ENCODE measurements at places on chromosomes 12 and 14. TPM values are rescaled to one million over a fixed set of nuclear protein-coding genes. Genes with fewer than 3 reads are reported as not detected.

Gene OAS1
- 21.2 TPM for total RNA-seq

DNA sequence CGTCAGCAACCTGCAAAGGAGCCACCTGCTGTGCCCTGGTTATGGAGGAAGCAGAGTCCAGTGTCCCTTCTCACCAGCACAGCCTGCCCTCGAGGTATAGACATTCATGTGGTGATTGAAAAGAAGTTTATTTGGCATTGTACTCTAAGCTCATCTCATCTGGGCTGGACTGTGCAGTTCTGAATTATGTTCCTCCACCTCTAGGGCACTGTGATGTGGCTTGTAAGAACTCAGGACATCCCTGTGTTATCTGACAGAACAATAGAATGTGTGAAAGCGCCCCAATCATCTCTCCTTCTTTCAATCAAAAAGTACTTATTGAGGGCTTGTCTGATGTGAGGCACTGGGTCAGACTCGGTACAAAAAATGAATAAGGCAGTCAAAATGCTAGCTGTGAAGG lies 140.1 kb downstream of the DHRS2 start:
- H3K4me1 ChIP-seq = no peaks in the 10 kb centered on the region
- no peak overlapping the region for H3K27ac ChIP-seq
- H3K36me3 ChIP-seq = no peaks in the 10 kb centered on the region
- no peak overlapping the region for H3K4me3 ChIP-seq
- DNase-seq = no peak
- H3K27me3 ChIP-seq = no peaks in the 10 kb centered on the region

- H3K27me3 ChIP-seq = no peaks in the 10 kb centered on the region
- H3K4me3 ChIP-seq = no peak overlapping the region
- no peak for DNase-seq
- no peaks in the 10 kb centered on the region for H3K36me3 ChIP-seq
- no peak overlapping the region for H3K27ac ChIP-seq
These were observed 696.6 kb downstream of the DIO2 start for GRCh38 chr14:79514700-79515099.

DNA sequence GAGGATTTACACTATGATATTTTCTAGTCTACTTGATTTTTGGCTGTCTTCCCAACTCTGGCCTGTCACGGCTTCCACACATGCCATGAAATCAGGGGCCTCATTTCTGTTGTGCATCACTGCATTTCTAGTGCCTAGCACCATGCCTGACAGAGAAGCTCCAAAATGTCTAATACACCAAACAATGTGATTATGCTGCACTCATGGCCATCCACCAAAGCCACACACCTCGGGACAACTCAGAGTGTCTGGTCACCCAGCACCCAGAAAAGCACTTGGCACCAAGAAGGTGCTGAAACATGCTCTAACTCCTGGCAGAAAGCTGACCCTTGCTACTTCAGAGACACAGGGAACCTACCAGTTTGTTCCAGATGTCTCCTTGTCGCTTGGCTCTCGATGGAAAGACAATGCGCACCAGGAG lies 11.3 kb downstream of the GCN1 start:
- no peaks in the 10 kb centered on the region for H3K27me3 ChIP-seq
- peaks cover 46% of the 10 kb centered on the region for H3K36me3 ChIP-seq
- no peak overlapping the region for H3K4me3 ChIP-seq
- DNase-seq = no peak
- H3K27ac ChIP-seq = no peak overlapping the region
- no peaks in the 10 kb centered on the region for H3K4me1 ChIP-seq

Gene INSM2
- 0.12 TPM for total RNA-seq

DNA sequence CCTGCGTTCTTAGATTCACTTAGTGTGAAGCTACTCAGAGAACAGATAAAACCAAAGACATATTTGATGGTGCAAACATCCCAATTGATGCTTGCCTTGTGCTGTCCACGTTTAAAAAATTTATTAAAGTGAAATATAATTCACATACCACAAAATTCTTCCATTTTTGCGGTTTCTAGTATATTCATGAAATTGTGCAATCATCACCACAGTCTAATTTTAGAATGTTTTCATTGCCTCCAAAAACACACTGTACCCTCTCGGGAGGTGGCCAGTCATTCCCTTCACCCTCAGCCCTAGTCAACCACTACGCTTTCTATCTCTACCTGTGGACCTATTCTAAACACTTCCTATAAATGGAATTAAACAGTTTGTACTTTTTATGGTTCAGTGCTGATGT lies 1109.2 kb downstream of the FLRT2 start:
- no peak for DNase-seq
- no peak overlapping the region for H3K27ac ChIP-seq
- H3K36me3 ChIP-seq = no peaks in the 10 kb centered on the region
- no peaks in the 10 kb centered on the region for H3K4me1 ChIP-seq

GRCh38 chr12:99260456-99260996 lies 387.0 kb upstream of the GARIN6 start:
- peak; percentile 60 for DNase-seq
- no peak overlapping the region for H3K27ac ChIP-seq
- no peaks in the 10 kb centered on the region for H3K36me3 ChIP-seq
- no peaks in the 10 kb centered on the region for H3K27me3 ChIP-seq

DNA sequence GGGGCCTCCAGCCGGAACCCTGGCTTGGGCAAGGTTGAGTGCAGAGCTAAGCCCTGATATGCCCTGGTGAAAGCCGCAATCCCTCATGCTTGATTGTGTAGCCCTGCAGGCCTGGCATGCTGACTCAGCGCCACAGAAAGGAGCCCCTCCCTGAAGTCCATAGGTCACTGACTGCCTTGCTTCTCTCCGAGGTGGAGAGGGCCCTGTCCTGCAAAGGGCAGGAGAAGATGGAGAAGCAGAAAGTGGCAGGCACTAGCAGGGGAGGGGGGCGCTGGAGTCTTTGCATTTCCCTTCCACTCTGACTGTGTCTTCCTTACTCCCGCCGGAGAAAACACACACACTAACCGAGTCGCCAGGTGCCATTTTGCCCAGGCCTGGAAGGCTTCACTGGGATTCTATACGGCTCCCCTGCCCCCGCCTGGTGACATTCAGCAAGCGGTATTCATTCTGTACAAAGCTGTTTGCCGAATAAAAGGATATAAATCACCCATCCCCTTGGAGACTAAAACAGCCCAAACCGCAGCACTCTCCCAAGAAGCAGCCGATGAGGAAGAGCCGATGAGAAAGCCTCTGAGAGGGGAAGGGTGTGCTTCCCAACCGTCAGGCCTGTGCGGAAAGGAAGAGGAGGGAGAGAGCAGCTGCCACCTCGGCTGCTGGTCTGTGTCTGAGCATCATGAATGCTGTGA lies 69.8 kb downstream of the SLC6A12 start:
- DNase-seq = no peak
- peaks cover 11% of the 10 kb centered on the region for H3K27me3 ChIP-seq
- H3K36me3 ChIP-seq = no peaks in the 10 kb centered on the region

DNA sequence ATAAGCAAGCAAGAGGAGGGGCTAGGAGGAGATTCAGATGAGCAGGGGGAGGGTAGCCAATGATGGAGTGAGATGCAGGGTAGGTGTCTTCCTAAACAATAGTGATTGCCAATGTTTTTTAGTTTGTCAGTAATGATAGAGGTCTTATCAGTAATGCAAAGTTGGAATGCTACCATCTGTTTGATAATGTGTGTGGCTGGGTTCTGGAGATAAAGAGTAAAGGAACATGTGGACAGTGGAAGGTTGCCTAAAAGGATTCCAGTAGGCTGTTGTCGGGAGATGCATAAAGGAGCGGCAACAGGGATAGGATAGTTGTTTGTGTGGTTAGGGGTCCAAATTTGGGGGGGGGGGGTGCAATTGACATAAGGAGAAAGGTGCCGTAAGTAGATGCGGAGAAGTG lies 52.5 kb downstream of the TESPA1 start:
- H3K27me3 ChIP-seq = no peaks in the 10 kb centered on the region
- H3K36me3 ChIP-seq = no peaks in the 10 kb centered on the region
- H3K4me1 ChIP-seq = no peaks in the 10 kb centered on the region
- DNase-seq = no peak
- H3K27ac ChIP-seq = no peak overlapping the region

Gene FAM181A
- total RNA-seq = 3.2 TPM

DNA sequence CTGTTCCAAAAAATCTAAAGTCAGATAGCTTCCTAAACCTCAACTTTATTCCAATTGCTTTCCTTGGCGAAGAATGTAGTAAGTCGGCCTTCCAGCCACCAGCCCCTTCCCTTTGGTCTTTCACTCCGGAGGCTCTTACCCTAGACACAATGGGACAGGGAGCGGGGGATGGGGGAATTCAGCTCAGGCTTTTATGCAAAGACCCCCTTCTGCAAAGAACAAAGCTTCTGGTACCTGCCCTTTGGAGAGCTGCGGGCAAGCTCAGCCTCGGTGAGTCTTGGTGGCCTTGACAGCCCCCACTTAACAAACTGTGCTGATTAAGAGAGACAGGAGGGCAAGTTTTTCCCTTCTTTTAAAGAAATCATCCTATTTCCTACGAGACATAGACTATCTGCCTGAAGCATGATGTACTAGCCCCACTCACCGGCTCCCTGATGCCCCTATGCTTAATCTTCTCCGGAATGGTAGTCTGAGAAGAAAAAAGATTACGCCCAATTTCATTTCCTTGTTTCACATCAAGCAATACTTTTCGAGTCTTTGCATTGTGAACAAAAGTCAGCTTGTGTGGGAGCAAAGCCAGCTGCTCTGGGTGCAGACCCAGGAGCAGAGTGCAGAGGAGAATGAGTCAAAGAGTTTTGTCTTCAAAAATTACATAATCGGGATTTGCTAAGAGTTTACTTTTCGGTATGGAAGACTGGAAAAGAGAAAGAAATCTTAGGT lies 1.5 kb upstream of the NANOG start:
- H3K27ac ChIP-seq = no peak overlapping the region
- no peaks in the 10 kb centered on the region for H3K36me3 ChIP-seq
- H3K4me1 ChIP-seq = no peaks in the 10 kb centered on the region
- no peak overlapping the region for H3K4me3 ChIP-seq
- DNase-seq = peak; percentile 41

DNA sequence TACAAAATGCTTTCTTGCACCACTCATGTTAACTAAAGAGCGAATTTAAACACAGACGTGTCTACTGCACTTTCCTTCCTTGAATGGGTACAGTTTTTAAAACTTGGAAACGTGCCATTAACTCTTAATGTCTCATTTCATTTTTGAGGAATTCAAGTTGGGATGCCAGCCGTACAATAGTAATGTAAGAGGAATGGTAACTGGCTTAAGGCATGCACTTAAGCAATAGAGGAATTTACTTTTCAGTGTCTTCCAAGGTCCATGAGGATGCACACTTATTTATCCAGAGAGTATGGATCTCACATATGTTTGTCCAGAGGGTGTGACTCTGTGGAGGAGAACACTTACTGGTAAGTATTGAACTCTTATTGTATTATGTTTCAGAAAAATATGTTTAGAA lies 52.9 kb downstream of the PPP4R4 start:
- no peak overlapping the region for H3K4me3 ChIP-seq
- no peaks in the 10 kb centered on the region for H3K27me3 ChIP-seq
- no peaks in the 10 kb centered on the region for H3K36me3 ChIP-seq
- no peak for DNase-seq
- no peak overlapping the region for H3K27ac ChIP-seq
